ENCODE measurements at places on chromosomes 12 and 14. TPM values are rescaled to one million over a fixed set of nuclear protein-coding genes. Genes with fewer than 3 reads are reported as not detected.

DNA sequence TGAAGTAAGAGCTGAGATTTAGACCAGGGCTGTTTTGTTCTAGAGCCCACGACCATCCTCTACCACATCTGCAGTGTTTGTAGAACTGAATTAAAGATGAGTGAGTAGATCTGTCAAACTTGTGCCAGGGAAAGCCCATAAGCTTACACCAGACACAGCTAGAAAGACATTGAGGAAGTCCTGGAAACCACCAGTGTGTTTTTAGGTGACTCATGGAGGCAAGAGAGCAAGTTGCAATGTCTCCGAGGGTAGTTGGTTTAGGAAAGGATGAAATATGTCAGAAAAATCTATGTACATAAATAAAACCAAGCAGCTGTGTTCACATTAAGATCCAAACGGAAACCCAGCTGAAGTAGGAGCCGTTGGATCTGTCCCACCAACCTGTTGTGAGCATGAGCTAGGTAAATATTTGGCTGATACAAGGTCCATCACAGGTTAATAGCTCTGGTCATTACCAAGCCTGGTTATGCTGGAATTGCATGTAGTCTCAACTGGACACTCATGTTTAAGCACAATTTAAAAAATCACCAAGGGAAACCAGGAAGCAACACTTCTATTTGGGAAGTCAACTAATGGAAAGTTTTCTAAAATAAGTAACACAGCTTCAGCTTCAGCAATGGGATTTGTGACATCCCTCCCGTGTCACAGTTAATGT is 49.9 kb upstream of the PLEKHG3 start:
- no peak for DNase-seq

DNA sequence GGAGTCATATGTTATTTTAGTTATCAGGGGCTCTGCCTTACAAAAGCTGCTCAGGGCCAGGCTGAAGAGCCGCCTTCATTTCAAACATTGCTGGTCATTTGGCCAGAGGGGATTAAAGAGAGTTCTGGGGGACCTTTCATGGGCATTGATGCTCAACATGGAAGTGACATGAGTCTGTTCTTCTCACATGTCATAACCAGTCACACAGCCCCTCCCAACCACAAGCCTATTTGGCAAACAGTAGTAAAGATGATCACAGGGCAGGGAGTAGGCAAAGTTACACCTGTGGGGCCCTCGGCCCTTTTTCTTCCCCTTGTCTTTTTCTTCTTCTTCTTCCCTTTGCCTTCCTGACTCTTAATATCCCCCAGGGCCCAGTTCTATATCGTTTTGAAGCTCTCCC is 33.3 kb downstream of the CFAP54 start:
- DNase-seq = no peak

DNA sequence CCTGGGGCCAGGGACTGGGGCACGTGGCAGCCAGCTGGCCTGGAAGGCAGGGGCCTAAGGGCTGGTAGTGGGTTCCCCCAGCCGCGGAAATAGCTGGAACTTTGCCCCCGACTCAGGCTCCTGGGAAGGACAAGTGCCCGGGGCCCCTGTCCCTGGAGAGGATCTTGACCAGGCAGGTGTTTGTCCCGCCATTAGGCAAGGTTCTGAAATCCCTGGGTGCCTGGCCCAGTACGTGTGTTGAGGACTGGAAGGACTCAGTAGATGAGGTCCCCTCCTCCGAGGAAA is 94.2 kb downstream of the B4GALNT3 start:
- no peak for DNase-seq

GRCh38 chr12:124780336-124780735 is 83.3 kb downstream of the SCARB1 start:
- DNase-seq = no peak

DNA sequence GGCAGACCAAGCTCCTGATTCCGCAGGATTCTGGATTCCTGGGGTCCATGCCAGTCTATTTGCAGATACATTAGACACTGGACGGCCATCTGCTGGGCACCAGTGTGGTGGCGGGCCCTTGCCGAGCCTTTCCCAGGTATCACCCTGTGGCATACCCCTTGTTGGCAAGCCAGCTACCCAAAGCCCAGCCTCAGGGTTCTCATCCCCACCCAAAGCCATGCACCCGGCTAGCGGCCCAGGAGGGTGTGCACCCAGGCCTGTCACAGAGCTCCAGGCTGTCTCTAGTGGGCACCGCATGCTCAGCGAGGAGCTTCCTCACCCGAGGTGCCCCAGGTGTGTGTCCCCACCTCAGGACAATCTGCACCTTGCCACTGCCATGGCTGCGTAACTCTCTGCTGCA is 13.7 kb downstream of the MMAB start:
- DNase-seq = no peak

Gene RASAL1
- 0.36 TPM for total RNA-seq

Gene BCAT1
- 65.8 TPM for total RNA-seq

Gene ACOT4
- 1.3 TPM for total RNA-seq

DNA sequence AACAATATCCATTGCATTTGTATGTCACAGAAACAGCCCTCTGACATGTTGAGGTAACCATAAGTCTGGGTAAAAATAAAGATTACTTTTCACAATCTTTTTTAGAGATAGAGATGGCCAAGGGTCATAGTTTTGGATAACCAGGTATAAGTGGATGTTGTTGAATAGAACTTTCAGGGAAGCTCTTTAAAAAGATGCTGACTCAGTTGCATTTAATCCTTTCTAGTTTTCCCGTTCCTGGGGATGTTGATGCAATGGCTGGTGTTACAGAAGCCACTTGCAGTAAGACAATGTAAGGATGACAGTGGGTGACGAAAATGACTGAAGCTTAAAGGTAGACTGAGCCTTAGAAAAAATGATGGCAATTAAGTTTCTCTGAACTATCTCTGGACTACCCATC is 1473.7 kb downstream of the AACS start:
- no peak for DNase-seq

DNA sequence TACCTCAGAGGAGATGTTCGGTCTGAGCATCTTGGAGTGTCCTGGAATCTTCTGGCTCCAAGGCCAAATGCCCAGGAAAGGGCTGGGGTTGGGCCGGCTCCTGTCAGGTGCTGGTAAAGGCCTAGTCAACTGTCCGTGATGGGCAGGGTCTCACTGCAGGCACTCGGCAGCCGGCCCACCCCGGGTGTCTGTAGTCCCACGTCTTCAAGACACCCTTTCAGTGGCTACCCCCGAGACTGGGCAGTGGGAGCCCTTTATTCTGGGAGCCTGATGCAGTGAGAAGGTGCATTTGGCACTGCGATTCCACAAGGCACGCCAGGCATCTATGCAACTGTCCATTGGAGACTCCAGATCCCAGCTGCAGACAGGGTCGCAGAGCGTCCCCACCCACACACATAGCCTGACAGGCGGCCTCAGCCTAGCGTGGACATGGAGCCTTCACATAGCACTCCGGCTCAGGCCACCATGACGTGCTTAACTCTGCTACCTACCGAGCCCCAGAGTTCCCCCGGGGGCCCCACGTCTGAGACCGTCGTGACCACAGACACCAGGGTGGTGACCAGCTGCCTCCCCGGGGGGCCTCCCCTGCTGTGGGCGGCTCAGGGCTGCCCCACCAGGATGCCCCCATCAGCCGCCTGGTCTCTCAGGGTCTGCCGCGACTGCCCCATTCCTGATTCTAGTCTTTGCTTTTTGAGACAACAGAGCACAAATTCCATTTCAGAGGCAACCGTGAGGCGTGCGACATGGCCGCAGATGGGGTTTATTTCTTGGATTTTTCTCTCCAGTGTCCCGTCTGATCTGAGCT is 331.8 kb upstream of the SFSWAP start:
- DNase-seq = no peak

Gene APOF
- total RNA-seq = not detected

Gene COX8C
- not detected for total RNA-seq

Gene TUNAR
- 4.0 TPM for total RNA-seq

DNA sequence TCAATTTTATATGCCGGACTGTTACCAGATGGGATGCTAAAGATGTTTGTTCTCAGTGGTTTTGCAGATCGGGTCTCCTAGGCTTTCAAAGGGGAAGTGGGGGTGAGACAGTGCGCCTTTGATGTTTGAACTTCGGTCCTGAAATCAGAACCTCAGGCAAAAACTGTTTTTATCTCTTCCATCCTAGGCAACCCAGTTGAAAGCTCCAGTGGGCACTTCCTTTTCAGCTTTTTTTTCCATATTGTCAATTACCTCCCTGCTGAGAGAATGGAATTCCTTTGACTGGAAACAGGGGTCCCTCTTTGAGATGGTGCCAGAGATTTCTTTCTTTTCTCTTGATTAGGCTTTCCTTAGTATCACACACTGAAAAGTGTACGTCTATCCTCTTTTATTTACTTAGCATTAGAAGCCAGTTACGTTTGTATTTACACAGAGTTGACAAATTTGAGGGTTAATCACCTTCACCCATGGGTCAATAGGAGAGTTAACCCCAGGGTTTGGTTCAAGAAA is 40.0 kb downstream of the NUAK1 start:
- DNase-seq = no peak

GRCh38 chr14:32021341-32021740 is 55.8 kb upstream of the ARHGAP5 start:
- no peak for DNase-seq

DNA sequence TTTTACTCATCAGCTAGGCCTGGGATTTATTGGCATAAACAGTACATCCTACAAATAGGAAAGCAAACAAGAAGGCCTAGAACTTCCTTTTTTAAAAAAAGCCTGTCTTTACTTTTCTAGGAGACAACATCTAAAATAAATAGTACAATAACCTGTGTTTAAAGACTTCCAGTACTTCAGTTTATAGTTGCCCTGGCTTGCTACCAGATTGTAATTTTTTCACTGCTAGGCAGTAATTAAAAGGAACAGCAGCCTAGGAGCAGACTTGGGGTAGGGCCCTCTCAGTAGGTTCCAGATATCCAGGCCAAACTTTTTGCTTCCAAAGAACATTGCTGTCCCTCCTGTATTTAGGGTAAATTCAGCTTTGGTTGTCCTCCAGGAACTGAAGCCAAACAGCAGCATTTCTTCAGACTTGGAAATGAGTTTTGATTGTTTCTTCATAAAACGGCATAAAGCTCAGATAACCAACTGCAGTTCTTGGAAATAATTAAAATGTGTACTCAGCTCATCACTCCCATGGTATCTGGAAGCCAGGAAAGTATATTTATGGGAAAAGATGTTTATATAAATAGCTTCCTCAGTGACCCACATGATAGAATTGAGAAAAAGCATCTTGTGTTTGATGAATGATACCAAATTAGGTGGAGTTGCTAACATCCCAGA is 61.7 kb downstream of the PPP1R36 start:
- no peak for DNase-seq

GRCh38 chr12:123471374-123472068 is 13.6 kb downstream of the SNRNP35 start:
- no peak for DNase-seq
